NCI-H1417 (cell line): ENCODE measurements at places on chromosomes 5 and 9.

GRCh38 chr9:94445863-94446262, 109.0 kb upstream of the PCAT7 start:
- DNase-seq, result no peak

GRCh38 chr9:9004810-9005209, 1205.2 kb upstream of the DMAC1 start:
- no peak for DNase-seq

GRCh38 chr9:95754533-95755420, 120.7 kb upstream of the ERCC6L2 start:
- no peak for DNase-seq

- no peak for DNase-seq
These were observed 67.0 kb downstream of the SGCD start for GRCh38 chr5:156393980-156394379.

DNA sequence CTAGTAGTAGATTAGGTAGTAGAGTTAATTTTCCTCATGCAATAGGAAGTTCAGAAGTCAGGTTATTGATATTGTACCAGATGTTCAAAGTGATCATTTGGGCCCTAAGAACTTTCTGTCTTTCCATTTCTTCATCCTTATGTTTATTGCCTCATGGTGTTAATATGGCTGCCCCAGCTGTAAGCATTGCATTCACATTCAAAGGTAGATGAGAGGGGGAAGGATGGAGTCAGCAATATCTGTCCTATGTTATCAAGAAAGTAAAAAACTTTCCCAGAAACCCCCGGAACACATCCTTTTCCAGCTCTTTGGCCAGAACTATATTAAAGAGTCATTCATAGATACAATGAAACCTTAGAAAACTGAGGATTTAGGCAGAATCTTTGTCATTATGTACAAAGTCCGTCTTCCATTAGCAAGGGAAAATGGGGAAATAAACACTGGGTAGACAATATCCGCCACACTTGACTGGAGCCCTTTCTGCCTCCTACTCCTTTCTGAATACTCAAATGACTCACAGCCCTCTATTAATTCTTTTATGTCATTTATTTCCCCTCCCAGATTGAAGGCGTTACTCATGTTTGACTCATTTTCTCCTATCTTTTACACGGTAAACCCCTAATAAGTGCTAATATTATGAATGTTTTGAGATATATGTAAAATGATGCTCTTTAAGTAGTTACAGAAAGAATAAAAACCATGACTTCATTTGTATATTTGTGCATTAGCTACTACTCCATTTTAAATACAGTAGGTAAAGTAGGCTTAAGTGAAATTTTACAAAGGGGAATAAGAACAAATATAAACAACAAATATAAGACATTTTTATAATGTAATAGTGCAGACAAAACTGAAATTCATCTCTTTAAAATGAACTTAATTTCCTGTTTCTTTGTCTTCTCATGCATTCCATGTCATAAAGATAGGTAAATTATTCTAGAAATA, 127.6 kb downstream of the SLF1 start:
- no peak for DNase-seq
